ENCODE measurements at places on chromosomes 16 and 17.

GRCh38 chr16:78428193-78428592, 328.7 kb downstream of the WWOX start:
- DNase-seq, result no peak

- DNase-seq, result no peak
Measured at GRCh38 chr17:77481476-77482374, 341.0 kb downstream of the SEC14L1 start.

DNA sequence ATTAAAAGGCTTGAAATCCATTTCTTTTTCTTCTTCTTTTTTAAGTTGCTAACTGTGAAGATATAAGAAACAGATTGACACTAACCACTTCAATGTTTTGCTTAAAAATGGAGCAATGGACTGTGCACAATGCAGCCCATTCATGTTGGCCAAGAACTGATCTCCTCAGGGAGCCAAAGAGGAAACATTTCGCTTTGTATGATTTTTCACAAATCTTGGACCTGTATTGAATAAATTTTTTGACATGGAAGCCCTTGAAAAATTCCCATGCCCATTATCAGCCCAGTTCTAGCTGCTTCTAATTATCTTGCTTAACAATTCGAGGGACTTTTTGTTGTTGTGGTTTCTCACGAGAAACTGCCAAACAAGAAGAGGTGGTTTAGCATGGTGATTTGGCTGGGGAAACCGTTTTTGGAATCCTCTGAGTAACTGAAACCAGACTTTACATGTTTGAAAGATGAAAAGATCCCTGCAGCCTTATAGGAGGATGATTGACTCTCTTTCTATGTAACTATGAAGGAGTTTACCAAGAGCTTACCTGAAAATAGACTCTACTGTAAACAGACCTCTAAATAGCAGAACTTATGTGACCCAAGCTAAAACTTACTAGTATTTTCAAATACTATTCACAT, 1389.4 kb upstream of the GOT2 start:
- no peak for DNase-seq

DNA sequence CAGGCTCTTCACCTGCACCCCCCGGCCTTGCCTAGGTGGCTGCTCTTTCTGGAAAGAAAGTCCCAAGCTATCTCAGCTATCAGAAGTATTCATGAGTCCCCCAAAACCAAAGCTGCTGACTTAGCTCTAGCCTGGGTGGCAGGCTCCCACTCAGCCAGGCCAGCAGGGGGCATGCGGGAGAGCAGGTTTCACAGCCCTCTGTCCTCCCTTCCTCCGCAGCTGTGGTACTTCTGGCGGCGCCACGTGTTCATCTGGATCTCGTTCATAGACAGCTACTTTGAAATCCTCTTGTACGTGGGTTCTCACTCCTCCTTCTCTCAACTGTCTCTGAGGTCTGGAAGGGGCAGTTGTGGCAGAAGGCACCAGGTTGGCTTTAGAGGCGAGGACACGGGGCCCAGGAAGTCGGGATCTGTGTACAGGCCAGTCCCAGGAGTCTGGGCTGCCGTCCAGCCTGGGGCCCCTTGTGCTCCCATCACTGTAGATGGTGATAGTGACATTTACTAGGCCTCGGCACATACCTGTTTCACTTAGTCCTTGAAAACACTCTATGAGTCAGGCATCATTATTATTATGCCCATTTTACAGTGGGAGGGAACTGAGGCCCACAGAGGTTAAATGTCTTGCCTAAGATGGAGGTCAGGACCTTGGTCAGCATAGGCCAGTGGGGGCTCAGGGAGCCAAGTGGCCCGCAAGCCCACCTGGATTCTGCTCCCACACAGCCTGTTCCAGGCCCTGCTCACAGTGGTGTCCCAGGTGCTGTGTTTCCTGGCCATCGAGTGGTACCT, 12.9 kb downstream of the TRPV2 start:
- DNase-seq, result peak; percentile 64

DNA sequence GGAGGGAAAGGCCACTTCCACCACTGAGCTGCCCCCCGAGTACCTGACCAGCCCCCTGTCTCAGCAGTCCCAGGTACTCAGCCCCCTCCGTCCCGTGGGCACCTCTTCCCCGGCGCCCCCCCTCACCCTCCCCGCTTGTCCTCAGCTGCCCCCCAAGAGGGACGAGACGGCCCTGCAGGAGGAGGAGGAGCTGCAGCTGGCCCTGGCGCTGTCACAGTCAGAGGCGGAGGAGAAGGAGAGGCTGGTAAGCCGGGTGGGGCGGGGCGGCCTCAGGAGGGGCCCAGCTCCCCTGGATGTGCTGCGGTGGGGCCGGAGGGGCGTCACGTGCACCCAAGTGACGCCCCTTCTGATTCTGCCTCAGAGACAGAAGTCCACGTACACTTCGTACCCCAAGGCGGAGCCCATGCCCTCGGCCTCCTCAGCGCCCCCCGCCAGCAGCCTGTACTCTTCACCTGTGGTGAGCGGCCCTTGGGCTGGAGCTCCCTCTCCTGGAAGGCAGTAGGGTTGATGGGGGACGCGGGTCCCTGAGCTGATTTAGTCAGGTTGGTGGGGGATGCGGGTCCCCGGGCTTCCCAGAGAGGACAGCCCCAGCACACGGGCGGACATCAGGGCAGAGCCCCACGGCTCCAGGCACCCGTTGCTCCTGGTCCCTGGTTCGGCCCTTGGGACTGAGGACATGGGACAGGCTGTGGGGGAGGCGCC, 9.5 kb upstream of the MRPL12 start:
- DNase-seq, result no peak

- DNase-seq, result no peak
Measured at GRCh38 chr16:4935241-4935855, 1.6 kb downstream of the PPL start.

DNA sequence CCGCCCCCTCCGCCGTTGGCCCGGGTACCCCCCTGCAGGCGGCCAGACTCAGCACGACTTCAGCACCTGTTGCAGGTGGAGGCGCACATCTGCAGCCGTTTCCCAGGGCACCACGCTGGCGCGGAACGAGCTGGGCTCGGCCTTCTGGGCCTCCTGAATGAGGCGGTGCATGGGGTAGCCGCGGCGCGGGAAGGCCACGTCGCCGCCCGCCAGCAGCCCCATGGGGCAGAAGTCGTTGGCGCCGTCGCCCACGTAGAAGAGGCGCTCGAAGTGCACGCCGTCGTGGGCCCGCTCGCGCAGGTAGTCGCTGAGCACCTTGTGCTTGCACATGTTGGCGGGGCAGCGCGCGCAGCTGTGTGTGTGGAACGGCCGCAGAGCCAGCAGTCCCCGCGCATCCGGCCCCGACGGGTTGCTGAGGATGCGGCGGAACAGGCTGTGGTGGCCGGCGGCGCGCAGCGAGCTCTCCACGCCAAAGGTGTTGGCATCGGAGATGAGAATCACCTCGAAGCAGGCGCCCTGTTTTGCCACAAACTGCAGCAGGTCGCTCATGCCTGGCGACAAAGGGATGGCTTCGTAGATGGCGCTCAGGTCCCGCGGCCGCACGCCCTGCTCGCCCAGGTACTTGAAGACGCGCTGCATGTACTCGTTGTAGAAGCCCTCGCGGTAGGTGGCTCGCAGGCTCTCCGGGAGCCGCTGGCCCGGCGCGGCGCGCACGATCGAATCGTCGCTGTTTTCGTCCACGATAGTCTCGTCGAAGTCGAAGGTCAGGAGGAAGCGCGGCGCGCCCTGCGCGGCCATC, 6.2 kb downstream of the PHOSPHO1 start:
- DNase-seq, result no peak

DNA sequence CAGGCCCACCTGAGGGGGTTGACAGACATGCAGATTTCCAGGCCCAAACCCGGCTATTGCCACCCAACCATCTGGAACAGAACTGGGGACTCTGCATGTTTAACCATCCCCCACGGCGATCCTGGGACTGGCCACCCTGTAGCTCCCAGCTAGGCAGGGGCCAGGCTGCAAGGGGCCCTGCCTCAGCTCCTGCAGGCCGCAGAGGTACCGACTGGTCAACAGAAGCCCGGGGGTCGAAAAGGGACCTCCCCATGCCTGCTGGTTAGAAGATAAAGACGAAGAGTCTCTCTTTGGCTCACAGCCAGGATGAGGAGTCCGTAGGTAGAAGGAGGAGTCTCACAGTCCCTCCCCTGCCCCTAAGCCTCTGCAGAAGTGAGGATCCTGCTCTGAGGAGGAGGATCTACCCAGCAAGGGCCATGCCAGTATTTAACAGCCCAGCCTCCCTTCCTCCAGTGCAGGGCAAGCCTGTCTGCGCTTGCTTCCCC, 223.4 kb upstream of the TNRC6C start:
- DNase-seq, result no peak

- peak; percentile 97 for DNase-seq
Measured at GRCh38 chr16:55494994-55495421, 13.9 kb upstream of the LPCAT2 start.

DNA sequence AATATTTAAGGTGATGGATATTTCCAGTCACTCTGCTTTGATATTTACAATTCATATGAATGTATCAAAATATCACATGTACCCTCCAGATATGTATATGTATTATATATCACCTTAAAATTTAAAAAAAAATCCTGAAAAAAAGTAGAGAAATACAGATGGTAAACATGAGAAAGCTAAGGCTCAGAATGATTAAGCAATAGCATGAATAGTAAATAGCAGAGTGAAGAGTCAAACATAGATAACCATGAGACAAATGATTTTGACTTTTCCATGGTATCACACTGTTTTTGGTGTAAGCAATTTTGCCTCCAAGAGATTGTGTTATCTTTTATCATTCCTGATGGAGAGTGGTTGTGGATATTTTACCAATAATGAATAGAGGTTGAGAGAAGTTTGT, 868.8 kb downstream of the CDH11 start:
- DNase-seq, result no peak

DNA sequence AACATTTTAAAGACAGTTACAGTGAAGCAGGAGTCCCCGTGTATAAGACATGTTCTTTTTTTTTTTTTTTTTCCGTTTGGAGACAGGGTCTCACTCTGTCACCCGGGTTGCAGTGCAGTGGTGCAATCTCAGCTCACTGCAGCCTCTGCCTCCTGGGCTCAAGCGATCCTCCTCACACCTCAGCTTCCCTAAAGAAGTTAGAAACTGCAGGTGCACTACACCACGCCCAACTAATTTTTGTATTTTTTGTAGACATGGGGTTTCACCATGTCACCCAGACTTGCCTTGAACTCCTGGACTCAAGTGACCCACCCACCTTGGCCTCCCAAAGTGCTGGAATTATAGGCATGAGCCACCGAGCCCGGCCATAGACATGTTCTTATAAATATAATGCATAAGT, 3.0 kb downstream of the EVI2B start:
- no peak for DNase-seq

DNA sequence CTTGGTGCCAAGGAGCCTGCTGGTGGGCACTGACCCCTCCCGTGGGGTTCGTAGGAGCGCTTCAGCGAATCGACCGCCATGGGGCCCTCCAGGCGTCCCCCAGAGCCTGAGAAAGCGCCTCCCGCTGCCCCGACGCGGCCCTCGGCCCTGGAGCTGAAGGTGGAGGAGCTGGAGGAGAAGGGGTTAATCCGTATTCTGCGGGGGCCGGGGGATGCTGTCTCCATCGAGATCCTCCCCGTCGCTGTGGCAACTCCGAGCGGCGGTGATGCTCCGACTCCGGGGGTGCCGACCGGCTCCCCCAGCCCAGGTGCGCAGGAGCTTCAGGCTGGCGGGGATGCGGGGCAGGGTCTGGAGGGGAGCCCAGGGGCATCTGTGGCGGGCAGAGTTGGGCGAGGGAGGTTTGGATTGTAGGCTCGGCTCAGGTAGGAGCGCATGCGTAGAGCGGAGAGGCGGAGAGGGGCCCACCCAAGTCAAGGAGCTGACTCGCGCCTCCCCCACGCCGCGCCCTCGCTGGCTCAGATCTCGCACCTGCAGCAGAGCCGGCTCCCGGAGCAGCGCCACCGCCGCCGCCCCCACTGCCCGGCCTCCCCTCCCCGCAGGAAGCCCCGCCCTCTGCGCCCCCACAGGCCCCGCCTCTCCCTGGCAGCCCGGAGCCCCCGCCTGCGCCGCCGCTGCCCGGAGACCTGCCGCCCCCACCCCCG, 19.8 kb downstream of the FMNL1 start:
- no peak for DNase-seq

All from fibroblast of skin of back (primary cell).